A549 treated with Hydrocortisone at 1 μM for 4 hours (cell line): ENCODE measurements at places on chromosomes 6 and 20. TPM values are rescaled to one million over a fixed set of nuclear protein-coding genes. Genes with fewer than 3 reads are reported as not detected.

The HRH3 gene
- total RNA-seq, result not detected in 5 replicates

The NKX2-2 gene
- total RNA-seq, result not detected in 5 replicates

The SLC17A9 gene
- 0.06 to 0.12 TPM (median 0.08 TPM) in 3 of 5 replicates, not detected in the others for total RNA-seq

The ERVFRD-1 gene
- total RNA-seq, result not detected in 5 replicates

The DCDC2 gene
- 1.9 to 3.7 TPM (median 2.7 TPM) in 5 replicates for total RNA-seq

The PTCRA gene
- total RNA-seq, result not detected in 5 replicates

The SIRPB2 gene
- total RNA-seq, result not detected in 5 replicates

The LPIN3 gene
- total RNA-seq, result 10.9 to 14.4 TPM (median 13.7 TPM) in 5 replicates

The ESR1 gene
- total RNA-seq, result not detected in 5 replicates

The KHDRBS2 gene
- total RNA-seq, result not detected in 5 replicates
